ENCODE measurements at places on chromosomes 2 and 18.

DNA sequence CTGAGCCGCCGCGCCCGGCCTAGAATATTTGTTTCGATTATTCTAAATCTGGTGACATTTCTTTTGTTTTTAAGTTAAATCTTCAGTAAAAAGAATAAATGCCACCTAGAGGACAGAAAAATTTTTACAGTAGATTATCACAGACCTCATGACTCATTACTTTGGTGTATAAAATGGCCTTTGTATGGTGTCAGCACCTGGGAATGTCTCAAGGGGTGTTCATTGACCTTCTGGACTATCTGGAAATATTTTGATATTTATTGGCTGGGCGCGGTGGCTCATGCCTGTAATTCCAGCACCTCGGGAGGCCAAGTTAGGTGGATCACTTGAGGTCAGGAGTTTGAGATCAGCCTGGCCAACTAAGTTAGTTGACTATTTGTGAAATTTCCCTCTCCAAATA, 30.3 kb upstream of the SLC30A6 start:
- peak; percentile 60 for DNase-seq

DNA sequence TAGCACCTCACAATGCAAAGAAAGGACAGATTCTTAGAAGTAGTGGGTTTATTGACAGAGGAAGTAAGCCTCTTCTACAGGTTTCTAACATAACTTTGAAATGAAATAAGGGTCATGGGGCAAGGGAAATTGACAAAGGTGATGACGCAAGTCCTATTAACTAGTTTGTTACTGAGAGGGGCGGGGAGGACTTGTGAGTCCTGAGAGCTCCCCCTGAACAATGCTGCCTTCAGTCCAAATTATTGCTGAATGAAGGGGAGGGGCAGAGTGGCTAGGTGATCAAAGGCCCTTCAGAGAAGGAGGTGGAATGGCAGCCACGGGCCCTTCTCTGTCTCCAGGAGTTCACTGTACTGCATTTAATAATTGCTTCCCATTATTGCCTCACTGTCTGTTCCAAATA, 390.0 kb downstream of the MEIS1 start:
- DNase-seq = no peak

- DNase-seq = no peak
These were observed 30.5 kb upstream of the IMPA2 start for GRCh38 chr18:11950824-11951223.

DNA sequence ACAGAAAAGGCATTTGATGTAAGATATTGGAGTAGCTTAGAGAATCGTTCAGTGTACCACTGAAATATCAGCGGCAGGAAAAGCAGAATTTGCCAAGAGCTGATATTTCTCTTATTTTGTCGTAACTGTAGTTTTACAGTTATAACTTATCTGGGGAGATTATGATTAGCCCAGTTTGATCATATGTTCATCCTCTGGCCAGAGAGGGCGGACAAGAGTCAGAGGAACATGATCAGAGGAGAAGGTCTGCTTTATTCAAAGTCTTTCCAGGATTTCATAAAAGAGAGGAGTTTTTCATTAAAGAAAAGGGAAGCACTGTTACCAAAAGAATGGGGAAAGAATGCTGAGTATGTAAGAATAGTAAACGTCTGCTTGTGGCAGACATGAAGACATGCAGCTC, 1655.6 kb downstream of the DPP10 start:
- no peak for DNase-seq

DNA sequence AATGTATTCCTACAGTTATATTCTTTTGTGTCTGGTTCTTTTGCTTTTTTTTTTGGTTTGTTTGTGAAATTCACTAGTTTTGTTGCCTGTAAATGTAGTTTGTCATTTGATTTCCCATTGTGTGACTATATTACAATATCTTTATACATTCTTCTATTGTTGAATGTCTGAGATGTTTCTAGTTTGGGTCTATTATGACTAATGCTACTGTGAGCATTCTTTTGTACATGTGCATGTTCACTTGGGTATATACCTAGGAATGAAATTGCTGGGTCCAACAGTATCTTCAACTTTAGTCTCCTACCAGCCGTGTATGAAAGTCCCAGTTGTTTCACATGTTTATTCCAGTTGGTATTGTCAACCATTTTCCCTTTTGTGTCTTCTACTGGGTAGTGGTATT, 112.7 kb upstream of the RBMS1 start:
- no peak for DNase-seq

DNA sequence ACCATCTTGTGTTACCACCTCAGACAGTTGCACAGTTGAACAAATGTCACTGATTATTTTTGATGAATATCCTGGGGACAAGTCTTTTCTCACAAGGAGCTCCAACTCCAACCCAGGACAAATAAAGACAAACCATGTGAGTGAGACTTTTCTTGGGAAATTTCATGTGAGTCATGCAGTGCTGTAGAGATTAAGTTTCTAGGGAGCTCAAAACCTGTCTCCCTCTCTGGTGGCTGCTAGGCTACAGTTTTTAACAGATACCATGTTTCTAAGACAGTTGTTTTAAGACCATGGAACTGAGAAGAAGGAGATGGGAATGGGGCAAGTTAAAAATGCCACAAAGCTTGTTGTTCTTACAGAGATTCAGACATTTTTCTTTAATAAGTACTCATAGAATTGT, 255.5 kb downstream of the RIT2 start:
- no peak for DNase-seq

DNA sequence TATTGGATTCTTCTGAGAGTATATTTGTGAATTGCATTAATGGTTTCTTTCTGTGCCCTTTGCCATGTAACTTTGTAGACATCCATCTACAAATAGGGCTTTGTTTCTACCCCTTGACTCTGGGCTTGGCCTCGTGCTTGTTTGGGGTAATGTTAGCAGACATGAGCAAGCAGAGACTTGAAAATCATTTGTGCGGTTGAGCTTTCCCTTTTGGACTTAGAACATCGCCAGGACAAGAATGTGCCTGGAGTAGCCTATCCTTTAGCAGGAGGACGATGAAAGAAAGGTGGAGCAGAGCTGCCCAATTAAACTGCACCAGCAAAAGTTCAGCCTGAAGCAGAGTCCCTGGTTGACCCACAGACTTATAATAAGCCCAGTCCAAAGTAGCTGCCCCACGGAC, 785.9 kb downstream of the EPHA4 start:
- DNase-seq = no peak

GRCh38 chr18:68660354-68661183, 54.3 kb downstream of the TMX3 start:
- DNase-seq = peak; percentile 5

- peak; percentile 36 for DNase-seq
These were observed 638 bp upstream of the IRS1 start for GRCh38 chr2:226799976-226800940.

DNA sequence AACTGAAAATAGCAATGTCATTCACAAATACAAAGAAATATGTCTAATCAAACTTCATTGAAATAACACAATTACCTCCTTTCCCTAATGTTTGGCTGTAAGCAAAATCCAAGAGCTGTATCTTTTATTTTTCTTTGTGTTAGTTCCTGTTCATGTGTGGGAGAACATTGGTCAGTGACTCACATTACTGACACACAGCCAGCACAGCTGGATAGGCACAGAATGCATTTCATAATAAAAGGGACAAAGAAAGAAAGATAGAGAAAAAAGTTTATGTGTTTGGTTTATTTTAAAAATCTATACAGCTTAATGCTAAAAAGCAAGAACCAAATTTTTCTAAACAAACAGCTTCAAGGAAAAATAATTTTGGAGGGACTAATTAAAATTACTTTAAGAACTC, 185.6 kb upstream of the COL3A1 start:
- DNase-seq = no peak

DNA sequence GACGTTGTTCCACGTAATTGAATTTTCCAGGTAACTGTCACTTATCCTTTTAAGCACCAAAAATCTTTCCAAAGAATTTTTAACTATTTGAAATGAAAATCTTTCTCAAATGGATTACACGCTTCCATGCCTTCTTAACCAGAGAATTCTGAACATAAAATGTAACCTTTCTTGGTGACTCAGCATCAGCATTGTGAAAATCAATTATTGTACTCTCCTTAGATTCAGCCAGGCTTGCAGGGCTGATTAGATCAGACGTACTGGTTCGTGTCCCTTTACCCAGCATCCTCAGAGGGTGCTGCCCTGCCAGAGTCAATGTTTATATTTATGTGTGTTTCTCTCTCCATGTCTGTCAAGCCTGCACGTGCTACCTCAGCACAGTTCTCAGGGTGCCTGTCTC, 623.9 kb downstream of the CNTNAP5 start:
- no peak for DNase-seq

- no peak for DNase-seq
These were observed 916.7 kb downstream of the CPS1 start for GRCh38 chr2:211473116-211473515.

GRCh38 chr2:74893332-74893731, 59.4 kb downstream of the HK2 start:
- DNase-seq = no peak

- DNase-seq = no peak
These were observed 44.3 kb upstream of the RAB6C start for GRCh38 chr2:129935118-129935517.

GRCh38 chr18:848062-848861, 36.2 kb upstream of the YES1 start:
- no peak for DNase-seq

- DNase-seq = no peak
These were observed 102.3 kb upstream of the TTN start for GRCh38 chr2:178909507-178909906.

DNA sequence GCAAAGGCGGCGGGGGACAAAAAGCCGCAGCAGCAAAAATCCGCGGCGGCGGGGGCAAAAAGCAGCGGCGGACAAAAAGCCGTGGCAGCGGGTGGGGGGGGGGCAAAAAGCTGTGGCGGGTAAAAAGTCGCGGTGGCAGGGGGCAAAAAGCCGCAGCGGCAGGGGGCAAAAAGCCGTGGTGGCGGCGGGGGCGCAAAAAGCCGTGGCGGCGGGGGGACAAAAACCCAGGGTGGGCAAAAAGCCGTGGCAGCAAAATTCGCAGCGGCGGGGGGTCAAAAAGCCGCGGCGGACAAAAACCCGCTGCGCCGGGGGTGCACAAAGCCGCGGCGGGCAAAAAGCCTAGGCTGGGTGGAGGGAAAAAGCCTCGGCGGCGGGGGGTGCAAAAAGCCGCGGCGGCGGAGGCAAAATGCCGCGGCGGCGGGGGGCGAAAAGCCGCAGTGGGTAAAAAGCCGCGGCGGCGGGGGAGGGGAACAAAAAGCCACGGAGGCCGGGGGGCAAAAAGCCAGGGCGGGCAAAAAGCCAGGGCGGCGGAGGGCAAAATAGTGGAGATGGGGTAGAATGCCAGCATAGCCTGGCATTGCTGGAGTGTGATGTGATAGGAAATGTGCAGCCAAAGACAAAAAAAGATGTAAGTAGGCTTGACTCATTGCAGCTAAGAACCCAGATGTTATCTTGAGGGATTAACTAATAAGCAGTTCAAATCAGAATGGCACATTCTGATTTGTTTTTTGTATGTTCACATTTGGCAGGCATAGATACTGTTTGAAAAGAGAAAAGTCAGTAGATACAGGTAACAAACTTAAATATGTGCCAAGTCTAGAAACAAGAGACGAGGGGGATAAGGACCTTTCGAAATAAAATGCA, 1076.3 kb downstream of the RPIA start:
- DNase-seq = no peak

GRCh38 chr2:110875384-110875725, 143.0 kb downstream of the ACOXL start:
- DNase-seq = no peak

DNA sequence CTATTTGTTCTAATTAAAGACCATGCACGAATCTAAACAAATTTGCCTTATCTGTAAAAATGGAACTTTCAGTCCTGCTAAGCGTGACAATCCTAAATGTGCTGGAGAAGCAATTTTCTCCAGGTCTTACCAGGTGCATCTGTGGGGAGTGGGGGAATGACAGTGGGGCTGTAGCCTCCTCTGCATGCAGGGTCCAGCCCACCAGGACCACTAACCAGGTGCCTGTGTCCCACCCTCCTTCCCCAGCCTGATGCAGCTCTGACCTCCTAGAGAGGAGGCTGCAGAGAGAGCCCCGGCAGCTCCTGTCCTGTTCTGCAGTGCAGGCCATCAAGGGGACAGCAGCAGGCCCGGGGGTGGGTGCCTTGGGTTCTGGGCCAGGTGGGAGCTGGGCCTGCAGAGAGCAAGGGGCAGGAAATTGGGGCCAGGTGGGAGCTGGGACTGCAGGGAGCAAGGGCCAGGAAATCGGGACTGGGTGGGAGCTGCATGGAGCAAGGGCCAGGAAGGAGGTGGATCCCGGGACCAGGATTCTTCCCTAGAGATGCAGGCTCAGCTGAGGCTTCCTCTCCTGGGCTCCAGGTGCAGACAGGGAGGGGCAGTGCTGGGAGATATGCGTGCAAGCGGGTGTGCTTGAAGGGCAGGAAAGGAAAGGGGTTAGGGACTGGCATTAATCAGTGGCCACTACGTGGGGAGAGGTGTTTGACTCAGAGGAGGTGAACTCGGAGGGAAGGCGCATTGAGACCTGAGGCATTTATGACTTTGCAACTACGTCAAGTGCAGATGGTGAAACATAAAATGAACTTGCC, 185.3 kb downstream of the ANKRD30B start:
- no peak for DNase-seq

GRCh38 chr2:176514276-176514675, 245.0 kb downstream of the MTX2 start:
- DNase-seq = no peak

- DNase-seq = no peak
These were observed 338.3 kb downstream of the GULP1 start for GRCh38 chr2:188629753-188630527.

GRCh38 chr2:152638056-152638455, 79.2 kb downstream of the PRPF40A start:
- DNase-seq = no peak

DNA sequence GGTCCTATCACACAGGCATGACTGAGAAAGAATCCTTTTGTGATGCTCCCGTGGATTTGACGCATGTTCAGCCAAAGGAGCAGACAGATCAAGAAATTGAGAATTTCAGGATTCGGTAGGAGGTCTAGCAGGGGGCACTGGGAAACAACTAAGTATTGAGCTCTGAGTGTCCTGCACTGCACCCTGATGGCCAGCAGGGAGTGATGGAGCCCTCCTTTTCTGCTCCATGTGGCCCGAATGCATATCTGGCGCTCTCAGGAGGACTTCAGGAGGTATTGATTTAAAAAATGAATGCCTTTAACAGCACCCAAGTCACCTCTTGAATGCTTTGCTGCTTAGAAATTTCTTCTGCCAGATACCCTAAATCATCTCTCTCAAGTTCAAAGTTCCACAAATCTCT, 58.0 kb downstream of the ZNF519 start:
- DNase-seq = no peak

- no peak for DNase-seq
These were observed 54.8 kb downstream of the CDH20 start for GRCh38 chr18:61388010-61388409.

GRCh38 chr2:207149249-207150213, 16.2 kb downstream of the KLF7 start:
- DNase-seq = no peak

GRCh38 chr2:176187200-176187898, 1.1 kb upstream of the HOXD1 start:
- no peak for DNase-seq

- DNase-seq = peak; percentile 41
These were observed 578 bp downstream of the IWS1 start for GRCh38 chr2:127525691-127526131.

- no peak for DNase-seq
These were observed 217.5 kb downstream of the LPIN1 start for GRCh38 chr2:11963966-11964365.

GRCh38 chr2:55862246-55862645, 61.3 kb downstream of the EFEMP1 start:
- DNase-seq = no peak

- DNase-seq = peak; percentile 19
These were observed 348.6 kb downstream of the ANAPC1 start for GRCh38 chr2:111535404-111535803.

All from hematopoietic multipotent progenitor cell treated with erythropoietin and hydrocortisone succinate and interleukin-3 and kit ligand, for 17 days (in vitro differentiated cells).